ENCODE measurements at places on chromosomes 11 and 22.

DNA sequence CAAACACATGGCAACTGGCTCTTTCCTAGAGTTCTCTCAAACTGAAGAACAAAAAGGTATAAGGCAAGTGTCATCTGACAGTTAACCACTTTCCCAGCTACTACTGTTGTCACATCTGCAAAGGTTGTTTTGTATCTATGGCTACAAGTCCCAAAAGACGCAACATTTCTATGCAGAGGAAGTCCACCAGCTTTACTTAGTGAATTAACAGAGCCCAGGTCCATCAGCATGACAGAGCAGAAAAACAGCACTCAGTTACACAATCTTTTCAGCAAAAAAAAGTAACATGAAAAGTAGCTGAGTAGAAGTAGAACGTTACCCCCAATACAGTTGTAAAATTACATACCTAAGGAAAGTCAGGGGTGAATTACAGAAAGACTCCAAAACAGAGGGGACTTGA is 12.1 kb downstream of the CPSF7 start:
- DNase-seq: no peak

DNA sequence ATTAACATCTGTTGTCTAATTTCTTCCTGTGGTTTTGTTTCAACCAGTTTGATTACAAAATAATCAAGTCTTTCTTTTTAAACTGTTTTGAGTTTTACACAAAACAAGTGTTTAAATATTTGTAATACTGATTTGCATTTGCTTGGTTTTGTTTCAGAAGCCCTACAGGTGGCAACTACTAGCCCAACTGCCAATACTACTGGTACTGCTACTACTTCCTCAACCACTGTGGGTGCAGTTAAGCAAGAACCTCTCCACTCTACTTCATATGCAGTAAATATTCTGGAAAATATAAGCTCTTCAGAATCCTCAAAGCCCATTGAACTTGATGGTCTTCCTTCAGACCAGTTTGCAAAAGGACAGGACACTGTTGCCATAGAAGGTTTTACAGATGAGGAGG is 61.1 kb downstream of the QSER1 start:
- DNase-seq: no peak

- DNase-seq: no peak
These were observed at the start of gene OR10D3 for GRCh38 chr11:124183068-124183467. OR10D3 (plus strand) TSS chr11:124183345; CDS start chr11:124185270, 1,925 bp downstream.

GRCh38 chr11:28144808-28145207 is 36.6 kb downstream of the METTL15 start:
- DNase-seq: no peak

DNA sequence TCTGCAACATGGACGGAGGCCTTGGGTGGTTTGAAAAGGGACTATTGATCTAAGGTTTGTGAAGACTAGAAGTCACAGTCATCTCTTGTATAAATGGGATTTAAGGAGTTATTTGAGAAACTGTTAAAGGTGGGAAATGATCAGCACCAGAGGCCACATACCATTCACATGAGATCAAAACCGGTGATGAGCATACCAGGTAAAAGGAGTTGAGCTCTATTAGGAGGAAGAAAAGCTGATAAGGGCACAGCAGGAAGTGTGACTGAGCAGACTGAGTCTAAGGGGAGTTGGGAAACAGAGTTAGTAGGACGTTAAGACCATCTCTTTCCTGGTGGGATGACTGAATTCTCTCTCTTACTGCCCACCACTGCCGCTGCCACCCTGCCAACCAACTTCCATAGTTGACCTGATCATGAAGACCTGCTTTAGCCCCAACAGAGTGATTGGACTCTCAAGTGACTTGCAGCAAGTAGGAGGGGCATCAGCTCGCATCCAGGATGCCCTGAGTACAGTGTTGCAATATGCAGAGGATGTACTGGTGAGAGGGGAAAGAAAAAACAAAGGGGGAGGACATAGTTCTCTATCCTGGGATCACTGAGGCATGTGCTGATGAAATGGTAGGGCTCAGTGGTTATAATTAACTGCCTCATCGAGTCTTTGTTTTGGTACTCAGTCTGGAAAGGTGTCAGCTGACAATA is 7.6 kb downstream of the EIF3F start:
- no peak for DNase-seq

DNA sequence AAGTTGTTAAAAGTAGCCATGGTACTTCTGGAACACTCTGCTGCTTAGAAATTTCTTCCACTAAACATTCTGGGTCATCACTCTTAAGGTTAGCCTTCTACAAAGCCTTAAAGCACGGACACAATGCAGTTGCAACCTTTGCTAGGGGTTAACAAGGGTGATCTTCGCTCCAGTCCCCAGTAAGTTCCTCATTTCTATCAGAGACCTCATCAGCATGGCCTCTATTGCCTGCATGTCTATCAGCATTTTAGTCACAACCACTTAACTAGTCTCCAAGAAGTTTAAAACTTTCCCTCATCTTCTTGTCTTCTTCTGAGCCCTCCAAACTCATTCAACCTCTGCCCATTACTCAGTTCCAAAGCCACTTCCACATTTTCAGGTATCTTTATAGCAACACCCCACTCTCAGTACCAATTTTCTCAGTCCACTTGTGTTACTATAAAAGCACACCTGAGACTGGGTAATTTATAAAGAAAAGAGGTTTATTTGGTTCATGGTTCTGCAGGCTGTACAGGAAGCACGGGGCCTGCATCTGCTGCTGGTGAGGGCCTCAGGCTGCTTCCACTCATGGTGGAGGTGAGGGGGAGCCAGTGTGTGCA is 48.7 kb upstream of the TH start:
- no peak for DNase-seq

GRCh38 chr22:38397189-38398085 is 57.6 kb downstream of the KCNJ4 start:
- DNase-seq: no peak

GRCh38 chr11:99316776-99317520 is 296.2 kb downstream of the CNTN5 start:
- DNase-seq: no peak

- peak; percentile 37 for DNase-seq
These were observed 6.7 kb upstream of the SYT7 start for GRCh38 chr11:61587541-61587941.

DNA sequence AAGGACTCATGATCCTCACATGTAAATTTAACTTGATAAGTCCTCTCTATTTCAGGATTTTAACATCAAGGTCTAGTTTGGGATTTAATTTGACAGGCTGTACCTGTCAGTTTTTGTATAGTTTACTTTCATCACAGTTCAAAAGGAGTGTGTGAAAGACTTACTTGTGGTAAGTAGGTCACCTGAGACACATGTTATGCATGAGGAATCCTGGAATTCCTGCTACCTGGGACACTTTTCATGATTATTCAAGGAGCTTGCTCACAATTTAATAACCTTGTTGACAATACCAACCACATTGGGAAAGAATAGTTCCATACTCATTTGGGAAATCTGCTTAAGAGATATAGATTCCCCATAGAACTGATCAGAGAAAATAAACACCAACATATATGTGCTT is 15.8 kb upstream of the SLC36A4 start:
- DNase-seq: no peak

- no peak for DNase-seq
These were observed 16.0 kb downstream of the ZMAT5 start for GRCh38 chr22:29750559-29751538.

- peak; percentile 58 for DNase-seq
These were observed at the start of gene OAF for GRCh38 chr11:120210626-120211521. OAF (plus strand) TSS chr11:120211032; CDS start chr11:120211280, 248 bp downstream.

GRCh38 chr11:35376613-35377012 is 42.7 kb downstream of the SLC1A2 start:
- no peak for DNase-seq

DNA sequence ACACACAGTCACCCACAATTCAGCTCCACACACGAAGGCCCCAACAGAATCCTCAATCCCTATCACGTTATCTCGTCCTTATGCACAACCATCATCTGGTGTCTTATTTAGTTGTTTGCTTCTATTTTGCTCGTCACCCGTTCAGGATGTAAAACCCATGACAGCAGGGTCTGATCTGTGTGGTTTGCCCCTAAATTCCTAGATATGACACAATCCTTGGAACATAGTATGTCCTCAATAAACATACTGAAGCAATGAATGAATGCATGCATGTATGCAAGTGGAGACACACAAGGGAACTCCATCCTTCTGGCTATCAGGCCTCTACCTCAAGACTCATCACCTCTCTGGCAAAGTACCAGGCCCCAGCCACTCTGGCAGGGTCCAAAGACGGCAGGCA is 20.2 kb downstream of the STARD10 start:
- no peak for DNase-seq

DNA sequence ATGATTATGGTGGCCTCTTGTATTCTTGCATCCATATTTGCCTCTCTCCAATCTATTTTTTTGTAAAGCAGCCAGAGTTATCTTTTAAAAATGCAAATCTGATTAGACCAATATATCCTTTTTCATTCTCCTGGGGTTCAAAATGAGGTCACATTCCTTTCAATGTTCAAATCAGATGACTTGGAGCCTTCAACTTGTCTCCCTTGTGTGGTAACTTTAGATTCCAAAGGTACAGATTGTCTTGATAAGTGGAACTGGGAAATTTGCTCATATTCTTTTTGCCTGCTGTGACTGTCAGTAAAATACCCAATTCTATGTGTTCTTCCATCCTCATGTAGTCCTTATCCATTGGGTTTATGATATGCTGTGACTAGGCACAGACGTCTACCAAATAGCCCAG is 15.1 kb upstream of the CAPRIN1 start:
- DNase-seq: no peak

- DNase-seq: no peak
These were observed 26.2 kb downstream of the MTMR2 start for GRCh38 chr11:95897731-95898130.

- DNase-seq: no peak
These were observed 33.2 kb upstream of the CCDC90B start for GRCh38 chr11:83319346-83319745.

- no peak for DNase-seq
These were observed 362.4 kb downstream of the MIAT start for GRCh38 chr22:27019827-27020226.

GRCh38 chr11:11306855-11307254 is 46.2 kb downstream of the CSNK2A3 start:
- DNase-seq: no peak

- DNase-seq: no peak
These were observed 714.9 kb downstream of the LUZP2 start for GRCh38 chr11:25211635-25212254.

- DNase-seq: no peak
These were observed 103.5 kb downstream of the C11orf58 start for GRCh38 chr11:16841984-16842383.

DNA sequence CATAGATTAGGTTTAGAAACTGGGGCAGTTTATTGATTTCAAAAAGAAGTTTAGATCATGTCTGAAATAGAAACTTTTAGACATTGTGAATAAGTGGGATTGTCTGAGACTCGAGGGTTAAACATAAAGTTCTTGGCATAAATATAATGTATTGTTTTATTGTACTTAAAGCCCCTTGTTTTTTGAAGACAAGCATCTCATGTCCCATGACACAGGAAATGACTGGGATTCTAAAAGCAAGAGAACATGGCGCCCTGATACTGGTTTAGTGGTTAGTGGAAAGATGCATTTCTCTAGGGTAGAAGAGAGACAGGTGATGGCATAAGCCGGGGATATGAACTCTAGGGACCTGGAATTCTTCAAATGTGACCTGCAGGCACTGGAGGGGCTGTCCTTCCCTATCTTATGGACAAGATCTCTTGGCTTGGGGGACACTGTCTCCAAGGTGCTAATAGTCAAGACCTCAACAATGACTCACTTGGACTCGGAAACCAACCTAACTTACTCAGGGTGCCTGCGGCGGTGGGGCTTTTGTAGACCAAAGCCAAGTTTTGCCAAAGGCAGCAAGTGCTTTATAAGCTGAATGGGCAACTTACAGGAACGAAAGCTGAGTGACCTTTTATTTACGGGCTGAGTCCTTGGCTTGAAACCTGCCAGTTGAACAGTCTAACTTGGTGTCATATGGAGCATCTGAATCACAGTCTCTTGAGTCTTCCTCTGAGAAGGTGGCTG is 48.2 kb downstream of the UBASH3B start:
- peak; percentile 35 for DNase-seq

DNA sequence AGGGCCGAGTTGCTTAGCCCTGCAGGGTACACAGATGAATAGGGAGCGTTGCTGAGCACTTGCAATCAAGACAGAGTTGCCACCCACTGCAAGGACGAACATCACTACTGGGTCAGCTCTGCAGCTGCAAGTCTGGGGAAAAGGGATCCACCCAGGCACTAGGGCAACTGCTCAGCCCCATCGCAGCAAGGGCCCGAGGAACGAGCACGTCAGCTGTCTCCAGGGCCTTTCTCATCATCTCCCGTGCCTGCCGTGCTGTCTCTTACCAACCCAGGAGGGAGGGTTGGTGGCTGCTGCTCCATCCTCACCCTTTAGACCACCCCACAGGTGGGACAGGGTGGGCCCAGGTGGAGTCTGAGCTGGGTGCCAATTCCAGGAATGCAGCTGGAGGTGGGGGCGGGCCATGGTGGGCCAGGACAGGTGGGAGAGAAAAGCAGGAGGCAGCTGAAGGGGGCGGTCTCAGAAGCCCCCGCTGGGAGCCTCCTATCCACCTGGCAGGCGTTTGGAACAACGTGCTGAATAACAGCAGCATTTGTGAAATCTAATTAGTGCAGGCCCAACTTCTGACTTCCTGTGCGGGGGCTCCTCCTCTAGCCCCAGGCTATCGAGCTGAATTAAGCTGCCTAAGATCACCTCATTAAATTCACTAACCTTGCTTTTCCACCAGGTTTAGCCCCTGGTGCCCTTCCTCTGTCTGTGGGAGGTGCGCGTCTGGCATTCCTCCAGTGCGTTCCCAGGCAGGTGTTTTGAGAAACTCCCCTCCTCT is 252.5 kb downstream of the ST3GAL4 start:
- DNase-seq: no peak

DNA sequence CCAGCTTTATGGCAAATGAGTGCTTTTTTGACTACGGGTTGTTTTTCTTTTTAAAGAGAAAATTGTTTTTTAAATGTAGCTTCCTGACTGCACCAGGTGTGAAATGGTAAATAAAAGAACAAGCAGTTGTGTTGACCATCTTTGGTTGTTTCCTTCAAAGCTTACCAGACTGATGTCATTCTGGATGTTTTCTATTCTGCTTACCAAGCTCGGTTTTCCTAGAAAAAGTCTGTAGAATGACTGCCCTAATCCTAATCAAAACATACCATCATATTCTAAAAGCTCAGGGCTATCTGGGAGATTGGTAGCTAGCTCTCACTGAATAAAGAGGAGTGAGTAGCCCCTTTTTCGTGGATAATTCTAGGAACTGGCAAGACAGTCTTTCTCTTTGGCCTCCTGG is 77.7 kb downstream of the GAB2 start:
- no peak for DNase-seq

- DNase-seq: no peak
These were observed 1.5 kb downstream of the LRFN4 start for GRCh38 chr11:66858186-66858938.

DNA sequence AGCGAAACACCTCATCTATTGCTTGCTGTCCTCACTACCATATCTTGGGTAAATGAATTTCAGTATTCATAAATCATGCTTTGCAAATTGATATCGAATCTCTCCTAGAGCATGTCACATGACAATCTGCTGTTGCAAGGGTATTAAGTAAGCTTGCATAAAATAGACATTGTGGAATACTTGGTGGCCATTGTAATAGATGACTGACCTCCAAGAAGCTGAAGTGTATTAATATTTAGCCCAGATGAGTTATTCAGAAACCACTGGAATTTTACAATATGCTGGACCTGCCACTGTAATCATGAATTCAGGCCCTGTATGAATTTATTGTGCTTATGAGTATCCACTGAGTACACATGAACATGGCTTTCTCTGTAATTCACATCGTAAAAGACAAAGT is 289.7 kb upstream of the ARHGAP42 start:
- no peak for DNase-seq

GRCh38 chr11:102111011-102111786 is 952 bp downstream of the YAP1 start:
- DNase-seq: no peak

- DNase-seq: no peak
These were observed 241.1 kb downstream of the SOX6 start for GRCh38 chr11:16114978-16115871.

Measured in activated CD8-positive, alpha-beta memory T cell treated with anti-CD3 and anti-CD28 coated beads, Interleukin-2, amount 50 U/mL, for 4 hours (primary cell).